ENCODE measurements at places on chromosomes 11 and 22.

DNA sequence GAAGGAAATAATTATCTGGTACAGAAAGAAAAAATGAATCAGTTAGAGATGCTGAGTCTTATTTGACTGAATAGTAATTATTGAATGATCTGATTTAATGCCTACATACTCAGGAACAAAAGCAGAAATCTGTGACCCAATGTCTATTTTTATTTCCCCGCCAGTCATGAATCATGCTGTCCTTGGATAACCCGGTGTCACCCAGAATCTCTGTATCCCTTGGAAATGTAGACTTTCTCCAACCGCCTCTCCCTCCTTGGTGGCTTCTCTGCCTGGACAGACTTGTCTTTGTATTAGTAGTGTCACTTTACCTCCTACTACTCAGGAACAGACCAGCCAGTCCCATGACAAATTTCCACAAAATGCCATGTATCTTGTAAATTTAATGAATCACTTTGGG is 173.3 kb upstream of the PDGFD start:
- DNase-seq, result no peak

DNA sequence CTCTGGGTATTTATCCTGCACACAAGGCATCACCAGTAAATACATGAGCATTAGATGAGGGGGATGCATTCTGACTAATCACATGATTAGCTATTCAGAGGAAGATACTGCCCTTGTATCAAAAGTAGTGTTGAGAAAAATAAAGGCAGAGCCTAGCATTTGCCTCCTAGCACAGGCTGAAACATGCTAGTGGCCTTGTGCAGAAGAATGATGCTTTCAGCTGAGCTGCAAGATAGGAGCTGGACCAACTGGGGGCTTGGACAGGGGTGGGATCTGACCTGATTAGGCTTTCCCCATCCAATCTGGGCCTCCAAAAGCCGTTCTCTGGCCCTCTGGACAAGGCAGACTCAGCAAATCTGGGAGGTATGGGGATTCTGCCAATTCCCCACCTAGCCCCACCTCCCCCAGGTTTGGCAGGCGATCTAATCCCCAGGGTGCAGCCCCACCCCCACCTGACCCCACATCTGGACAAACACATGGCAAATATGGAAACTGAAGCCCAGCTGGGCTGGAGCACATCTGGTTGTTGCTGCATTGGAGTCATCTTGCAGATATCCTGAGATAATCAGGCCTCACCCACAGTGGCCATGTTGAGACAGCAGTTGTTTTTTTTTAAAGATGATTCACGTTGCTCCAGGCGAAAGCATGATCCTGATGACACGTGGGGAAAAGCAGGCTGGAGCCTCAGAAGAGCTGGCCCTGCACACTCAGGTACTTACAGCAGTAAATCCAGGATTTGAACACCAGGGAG is 4.4 kb upstream of the MISFA start:
- DNase-seq, result no peak

DNA sequence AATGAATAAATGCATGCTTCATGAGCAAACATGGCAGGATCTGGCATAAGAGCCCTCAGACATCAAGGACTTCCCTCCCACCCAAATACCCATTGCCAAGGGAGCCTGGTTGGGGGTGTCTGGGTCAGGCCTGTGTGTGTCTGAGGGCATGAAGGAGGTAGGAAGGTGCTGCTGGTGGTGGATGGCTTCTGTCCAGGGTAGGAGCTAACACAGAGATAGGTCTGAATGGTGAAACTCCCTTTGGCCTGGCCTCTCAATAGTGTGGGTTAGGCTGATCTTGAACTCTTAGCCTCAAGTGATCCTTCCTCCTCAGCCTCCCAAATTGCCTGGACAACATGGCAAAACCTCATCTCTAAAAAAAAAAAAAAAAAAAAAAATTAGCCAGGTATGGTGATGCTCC is 2.8 kb downstream of the AMPD3 start:
- no peak for DNase-seq

GRCh38 chr22:45688600-45689080 is 17.0 kb downstream of the ATXN10 start:
- no peak for DNase-seq

DNA sequence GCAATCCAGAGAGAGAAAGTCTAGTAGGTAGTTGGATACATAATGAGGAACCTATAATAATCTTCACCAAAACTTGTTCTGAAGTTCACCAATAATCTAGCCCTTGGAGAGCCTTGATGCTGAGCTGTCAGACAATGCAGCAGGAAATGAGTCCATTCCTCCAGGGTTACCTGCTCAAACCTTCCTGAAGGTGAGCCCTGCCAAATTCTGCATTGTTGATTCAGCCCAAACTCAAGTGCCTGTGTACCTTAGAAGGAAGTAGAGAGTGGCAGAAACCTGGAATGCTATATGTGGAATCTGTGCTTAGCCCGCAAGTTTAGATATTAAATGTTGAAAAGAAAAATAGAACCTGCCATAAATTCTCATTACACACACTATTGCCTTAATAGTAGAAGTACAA is 77.4 kb upstream of the SPON1 start:
- no peak for DNase-seq

DNA sequence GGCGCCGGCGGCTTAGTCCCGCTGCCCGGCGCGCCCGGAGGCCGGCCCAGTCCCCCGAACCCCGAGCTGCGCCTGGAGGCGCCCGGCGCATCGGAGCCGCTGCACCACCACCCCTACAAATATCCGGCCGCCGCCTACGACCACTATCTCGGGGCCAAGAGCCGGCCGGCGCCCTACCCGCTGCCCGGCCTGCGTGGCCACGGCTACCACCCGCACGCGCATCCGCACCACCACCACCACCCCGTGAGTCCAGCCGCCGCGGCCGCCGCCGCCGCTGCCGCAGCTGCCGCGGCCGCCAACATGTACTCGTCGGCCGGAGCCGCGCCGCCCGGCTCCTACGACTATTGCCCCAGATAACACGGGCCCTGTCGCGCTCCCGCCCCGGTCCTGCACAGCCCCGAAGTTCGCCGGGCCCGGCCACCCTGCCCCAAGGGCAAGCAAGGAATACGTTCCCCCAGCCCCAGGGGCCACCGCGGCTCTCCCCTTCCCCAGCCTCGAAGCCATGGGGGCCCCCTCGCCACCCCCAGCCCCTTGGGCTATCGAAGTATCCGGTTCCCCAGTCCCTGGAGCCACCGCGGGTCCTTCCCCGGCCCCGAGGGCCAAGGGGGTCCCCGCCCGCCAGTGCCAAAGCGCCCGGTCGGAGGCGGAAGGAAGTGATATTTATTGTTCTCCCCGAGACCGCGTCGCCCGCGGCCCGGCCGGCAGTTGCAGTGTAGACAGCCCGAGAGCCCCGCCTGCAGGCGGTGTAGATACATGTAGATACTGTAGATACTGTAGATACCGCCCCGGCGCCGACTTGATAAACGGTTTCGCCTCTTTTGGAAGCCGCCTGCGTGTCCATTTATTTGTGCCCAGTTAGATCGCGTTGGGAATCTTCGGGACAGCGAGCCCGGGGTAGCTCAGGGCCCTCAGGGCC is 6.2 kb downstream of the TBX1 start:
- no peak for DNase-seq

DNA sequence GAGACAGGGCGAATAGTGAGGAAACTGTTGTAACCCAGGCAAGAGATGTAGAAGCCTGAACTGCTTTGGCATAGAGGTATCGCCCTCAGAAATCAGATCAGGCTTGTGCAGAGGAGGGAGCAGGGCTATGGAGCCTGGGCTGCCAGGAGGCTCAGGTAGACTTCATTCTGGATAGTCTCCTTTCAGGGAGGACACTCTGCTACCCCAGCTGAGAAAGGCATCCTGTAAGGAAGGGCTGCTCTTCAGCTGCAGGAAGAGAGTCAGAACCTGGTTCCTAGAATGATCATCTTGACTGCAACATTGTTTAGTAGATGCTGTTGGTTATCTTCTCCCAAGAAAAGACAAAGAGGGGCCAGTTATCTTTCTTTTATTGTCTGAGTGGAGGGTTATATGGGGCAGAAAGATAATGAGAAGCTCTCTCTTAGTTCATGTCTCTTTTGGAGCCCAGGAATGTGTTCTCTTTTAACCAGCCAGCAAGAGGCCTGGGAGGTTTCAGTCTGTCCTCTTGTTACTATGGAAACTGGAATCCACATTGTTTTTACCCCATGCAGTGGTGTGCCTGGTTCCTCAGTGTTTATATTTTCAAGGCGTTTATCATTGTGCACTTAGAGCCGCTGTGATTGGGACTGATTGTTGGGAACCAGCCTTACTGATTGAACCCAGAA is 95.7 kb downstream of the STIM1 start:
- no peak for DNase-seq

- no peak for DNase-seq
Observed at GRCh38 chr11:134758342-134758931, 346.4 kb upstream of the B3GAT1 start.

DNA sequence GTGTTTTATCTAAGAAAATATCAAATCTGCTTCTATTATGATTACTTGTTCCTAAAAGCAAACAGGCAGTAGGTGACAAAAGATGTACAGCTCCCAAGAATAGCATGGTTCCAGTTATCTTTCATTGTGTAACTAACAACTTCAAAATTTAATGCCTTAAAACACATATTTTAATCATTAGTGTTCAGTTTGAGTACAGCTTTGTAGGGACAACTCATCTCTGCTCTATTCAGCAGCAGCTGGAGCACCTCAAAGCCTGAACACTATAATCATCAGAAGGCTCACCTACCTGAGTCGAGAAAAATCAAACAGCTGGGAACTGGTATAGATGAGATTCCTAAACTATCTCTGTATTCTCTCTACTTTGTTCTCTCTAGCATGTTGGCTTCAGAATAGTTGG is 24.3 kb upstream of the OR5B12 start:
- no peak for DNase-seq

- DNase-seq, result no peak
Observed at GRCh38 chr22:17303441-17303839, 65.8 kb upstream of the CECR2 start.

- DNase-seq, result no peak
Observed at GRCh38 chr22:21981874-21982273, 713 bp downstream of the TOP3B start.

- no peak for DNase-seq
Observed at GRCh38 chr11:29017941-29018340, 909.8 kb downstream of the METTL15 start.

DNA sequence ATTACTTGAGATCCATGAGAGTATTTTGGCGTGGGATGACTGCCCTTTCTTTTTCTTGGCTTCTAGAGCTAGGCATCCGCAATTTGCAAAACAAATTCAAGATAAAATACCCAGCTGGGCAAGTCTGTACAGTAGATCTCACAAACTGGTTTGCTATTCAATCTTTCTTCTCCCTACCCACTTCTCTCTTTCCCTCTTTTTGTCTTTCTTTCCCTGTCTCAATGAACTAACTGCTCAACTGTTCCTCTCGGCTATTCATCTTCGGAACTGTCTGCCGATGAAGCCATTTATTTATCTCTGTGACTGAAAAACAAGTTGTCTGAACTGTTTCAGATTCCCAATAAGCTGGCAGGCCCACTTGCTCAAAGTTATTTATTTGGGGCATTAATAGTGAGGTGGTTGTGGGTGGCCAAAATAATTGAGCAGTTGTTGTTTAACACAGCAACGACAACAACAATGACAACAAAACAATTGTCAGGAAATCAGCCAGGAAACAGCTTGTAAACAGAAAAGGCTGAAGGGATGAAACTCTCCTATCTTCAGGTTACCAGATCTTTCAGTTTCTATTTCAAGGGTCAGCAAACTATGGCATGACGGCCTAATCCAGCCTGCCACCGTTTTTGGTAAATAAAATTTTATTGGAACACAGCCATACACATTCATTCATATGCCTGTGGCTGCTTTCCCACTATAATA is 76.0 kb upstream of the MTMR2 start:
- no peak for DNase-seq

DNA sequence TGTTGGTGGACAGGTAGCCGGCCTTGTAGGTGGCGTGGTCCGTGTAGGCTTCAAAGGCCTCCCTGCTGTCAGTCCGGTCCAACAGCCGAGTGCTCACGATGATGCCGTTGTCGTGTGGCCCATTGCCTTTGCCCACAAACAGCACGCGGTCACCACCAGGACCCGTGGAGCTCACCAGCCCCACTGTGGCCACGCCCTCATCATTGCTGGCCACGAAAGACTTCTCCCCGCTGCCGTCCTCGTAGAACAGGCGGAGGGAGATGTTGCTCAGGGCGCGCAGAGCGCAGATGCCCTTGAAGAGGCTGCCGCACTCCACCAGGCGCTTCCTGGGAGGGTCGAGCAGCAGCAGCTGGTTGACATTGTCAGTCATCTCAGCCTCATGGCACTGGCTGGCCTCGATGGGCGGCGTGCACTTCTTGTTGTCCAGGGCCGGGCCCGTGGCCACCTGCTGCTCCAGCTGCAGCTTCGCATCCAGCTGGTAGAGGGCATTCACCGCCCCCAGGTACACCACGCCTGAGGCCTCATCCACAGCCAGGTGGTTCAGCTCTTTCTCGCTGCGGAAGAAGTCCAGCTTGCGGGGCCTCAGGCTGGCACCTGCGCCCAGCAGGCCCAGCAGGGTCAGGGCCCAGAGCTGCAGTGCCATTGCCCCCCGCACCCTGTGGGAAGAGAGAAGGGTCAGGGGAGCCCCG is 17.4 kb downstream of the PLXNB2 start:
- DNase-seq, result no peak

DNA sequence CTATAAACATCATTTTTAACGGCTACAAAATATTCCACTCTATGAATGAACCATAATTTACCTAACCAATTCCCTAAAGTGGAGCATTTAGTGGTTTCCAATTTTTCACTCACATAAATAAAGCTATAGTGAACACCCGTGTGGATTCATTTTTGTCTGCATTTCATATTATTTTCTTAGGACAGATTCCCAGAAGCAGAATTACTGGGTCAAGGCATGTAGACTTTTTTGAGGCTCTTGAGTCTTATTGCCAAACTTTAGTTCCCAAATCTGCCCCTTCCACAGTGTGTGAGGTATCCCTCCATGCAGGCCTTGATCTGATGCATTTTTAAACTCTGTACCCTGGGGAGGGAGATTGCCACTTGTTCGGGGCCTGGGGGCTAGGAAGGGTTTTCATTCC is 198.2 kb downstream of the TENM4 start:
- no peak for DNase-seq

- DNase-seq, result no peak
Observed at GRCh38 chr11:119153049-119153818, 4.4 kb downstream of the ABCG4 start.

GRCh38 chr22:30871391-30872284 is 96.9 kb downstream of the MORC2 start:
- no peak for DNase-seq

- DNase-seq, result no peak
Observed at GRCh38 chr11:116925050-116925449, 87.6 kb upstream of the APOA1 start.

DNA sequence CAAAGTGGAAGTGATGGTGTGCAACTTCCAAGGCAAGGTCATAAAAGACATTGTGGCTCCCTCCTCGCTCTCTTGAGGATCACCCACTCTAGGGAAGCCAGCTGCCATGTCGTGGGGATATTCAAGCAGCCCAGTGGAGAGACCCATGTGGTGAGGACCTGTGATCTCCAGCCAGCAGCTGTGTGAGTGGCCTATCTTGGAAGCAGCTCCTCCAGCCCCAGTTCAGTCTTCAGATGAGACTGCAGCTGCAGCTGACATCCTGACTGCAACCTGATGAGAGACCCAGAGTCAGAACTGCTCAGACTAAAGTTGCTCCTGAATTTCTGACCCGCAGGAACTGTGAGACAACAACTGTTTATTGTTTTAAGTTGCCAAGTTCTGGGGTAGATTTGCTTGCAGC is 86.4 kb upstream of the GRK3 start:
- DNase-seq, result no peak

- DNase-seq, result no peak
Observed at GRCh38 chr11:103650330-103650729, 386.1 kb upstream of the DDI1 start.

Measured in stimulated activated CD4-positive, alpha-beta T cell treated with anti-CD3 and anti-CD28 coated beads, Interleukin-1b, Interleukin-23, amount 100 ng/mL, for 1 hour (primary cell).